Activated CD4-positive, alpha-beta T cell treated with anti-CD3 and anti-CD28 coated beads, Interleukin-2, amount 10 ng/mL, durations not matched to agents 7 days and 5 days (primary cell): ENCODE measurements at places on chromosomes 4 and X. TPM values are rescaled to one million over a fixed set of nuclear protein-coding genes. Genes with fewer than 3 reads are reported as not detected.
A peak's percentile ranks its signal among the peaks of the same experiment; 100 is the strongest.

Gene MTM1
- 36.5 TPM for total RNA-seq

Gene RAP2C
- total RNA-seq: 27.0 TPM

Gene SPATA4
- not detected for total RNA-seq

Gene CXorf38
- total RNA-seq: 19.8 TPM

Gene SLC16A2
- 0.12 TPM for total RNA-seq

Gene UGT8
- total RNA-seq: 0.19 TPM

Gene FABP2
- total RNA-seq: not detected

Gene GPR173
- not detected for total RNA-seq

Gene ARHGEF9
- 21.6 TPM for total RNA-seq

Gene USP51
- 1.8 TPM for total RNA-seq

Gene CENPVL3
- not detected for total RNA-seq

Gene SULT1B1
- total RNA-seq: 6.3 TPM

Gene TMEM128
- total RNA-seq: 17.7 TPM

Gene LPAR4
- total RNA-seq: not detected

Gene AMMECR1
- total RNA-seq: 8.6 TPM

Gene SH2D1A
- total RNA-seq: 64.4 TPM

Gene KLKB1
- 0.33 TPM for total RNA-seq

DNA sequence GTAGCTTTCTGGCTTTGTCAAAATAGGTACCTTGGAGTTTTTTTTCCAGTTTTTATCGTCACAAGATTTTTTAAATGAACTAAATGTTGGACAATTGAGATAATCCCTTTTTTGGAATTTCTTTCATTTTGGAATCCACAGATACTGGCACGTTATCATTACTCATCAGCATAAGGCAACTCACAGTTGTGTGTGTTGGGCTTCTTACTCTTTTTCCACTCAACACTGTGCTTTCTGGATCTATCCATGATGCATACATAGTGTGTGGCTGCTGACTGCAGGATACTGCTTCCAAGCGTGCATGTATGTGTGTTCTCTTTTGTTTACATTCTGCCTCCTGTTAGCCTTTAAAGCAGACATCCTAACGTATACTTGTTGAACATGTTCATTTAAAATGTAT lies 113.5 kb upstream of the FAM9A start:
- DNase-seq: no peak

- DNase-seq: peak; percentile 67
Observed at GRCh38 chr4:173370130-173370476, 651 bp upstream of the SAP30 start.

GRCh38 chr4:133154725-133155124 lies 5.6 kb downstream of the PCDH10 start:
- no peak for DNase-seq

DNA sequence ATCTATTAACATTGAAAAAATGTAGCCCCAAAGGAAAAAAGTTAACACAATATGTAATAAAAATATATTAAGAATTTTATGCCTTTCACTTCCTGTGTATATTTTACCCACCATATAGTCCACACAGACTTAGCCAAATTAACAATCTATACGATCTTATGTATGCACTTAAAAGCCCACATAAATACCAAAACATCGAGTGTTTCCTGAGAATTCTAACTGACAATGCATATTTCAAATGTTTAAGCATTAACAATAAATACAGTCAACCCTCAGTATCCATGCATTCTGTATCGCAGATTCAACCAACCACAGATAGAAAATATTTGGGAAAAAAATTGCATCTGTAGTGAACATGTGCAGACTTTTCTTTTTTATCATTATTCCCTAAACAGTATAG lies 226.8 kb downstream of the COL25A1 start:
- no peak for DNase-seq

DNA sequence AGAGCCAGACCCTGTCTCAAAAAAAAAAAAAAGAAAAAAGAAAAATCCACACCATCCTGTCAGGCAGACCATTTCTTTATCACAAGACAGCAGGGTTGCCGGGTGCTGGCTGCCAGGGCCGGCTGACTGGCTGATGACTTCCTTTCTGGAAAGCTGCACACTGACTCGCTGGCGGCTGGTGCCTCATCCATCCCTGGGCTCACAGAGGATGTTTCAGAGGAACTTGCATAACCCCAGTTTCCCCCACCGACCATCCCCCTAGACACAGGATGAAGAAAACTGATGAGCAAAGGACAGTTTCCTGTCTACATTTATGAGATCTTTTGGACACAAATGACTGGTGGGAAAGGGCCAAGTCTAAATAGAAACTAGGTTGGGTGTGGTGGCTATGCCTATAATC lies 14.1 kb downstream of the HPSE start:
- peak; percentile 18 for DNase-seq

DNA sequence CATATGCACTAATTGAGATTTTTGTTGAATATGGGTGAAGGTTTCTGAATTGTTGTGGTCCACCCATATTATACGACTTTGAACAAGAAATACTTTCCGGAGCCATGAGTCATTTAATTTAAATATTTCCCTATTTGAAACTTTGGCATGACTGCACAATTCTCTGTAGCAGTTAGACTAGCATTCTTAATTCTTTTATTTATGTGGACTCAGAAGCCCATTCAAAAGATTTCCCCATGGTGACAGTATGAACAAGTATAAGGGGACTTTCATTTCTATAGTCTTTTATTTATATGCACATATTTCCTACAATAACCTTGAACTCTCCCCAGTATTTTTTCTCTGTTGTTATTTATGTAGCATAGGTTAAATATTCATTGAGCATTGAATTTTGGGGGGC lies 72.6 kb downstream of the DTHD1 start:
- no peak for DNase-seq

GRCh38 chrX:6718766-6719165 lies 183.8 kb upstream of the VCX3A start:
- no peak for DNase-seq

GRCh38 chrX:72060196-72060920 lies 71.4 kb downstream of the RTL5 start:
- DNase-seq: no peak

DNA sequence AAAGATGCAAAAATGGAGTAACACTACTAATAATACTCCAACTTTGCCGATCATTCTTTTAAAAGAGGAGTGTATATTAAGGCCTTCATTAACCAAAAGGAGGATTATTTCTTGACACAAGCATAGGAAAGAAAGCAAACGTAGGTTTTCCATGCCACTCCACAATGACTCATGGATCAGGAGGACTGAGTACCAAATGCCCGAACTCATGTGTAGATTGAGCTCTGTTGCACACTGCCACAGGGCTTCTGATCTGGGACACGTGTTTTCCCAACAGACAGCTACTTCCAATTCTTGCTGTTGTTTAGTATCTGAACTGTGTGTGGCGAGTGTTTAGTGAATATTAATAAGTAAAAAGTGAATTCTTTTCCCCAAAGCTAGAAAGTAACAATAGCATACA lies 131.2 kb downstream of the LDB2 start:
- DNase-seq: no peak

- no peak for DNase-seq
Observed at GRCh38 chr4:54402880-54403480, 173.9 kb downstream of the PDGFRA start.

- no peak for DNase-seq
Observed at GRCh38 chr4:155428128-155428527, 51.4 kb upstream of the MAP9 start.

DNA sequence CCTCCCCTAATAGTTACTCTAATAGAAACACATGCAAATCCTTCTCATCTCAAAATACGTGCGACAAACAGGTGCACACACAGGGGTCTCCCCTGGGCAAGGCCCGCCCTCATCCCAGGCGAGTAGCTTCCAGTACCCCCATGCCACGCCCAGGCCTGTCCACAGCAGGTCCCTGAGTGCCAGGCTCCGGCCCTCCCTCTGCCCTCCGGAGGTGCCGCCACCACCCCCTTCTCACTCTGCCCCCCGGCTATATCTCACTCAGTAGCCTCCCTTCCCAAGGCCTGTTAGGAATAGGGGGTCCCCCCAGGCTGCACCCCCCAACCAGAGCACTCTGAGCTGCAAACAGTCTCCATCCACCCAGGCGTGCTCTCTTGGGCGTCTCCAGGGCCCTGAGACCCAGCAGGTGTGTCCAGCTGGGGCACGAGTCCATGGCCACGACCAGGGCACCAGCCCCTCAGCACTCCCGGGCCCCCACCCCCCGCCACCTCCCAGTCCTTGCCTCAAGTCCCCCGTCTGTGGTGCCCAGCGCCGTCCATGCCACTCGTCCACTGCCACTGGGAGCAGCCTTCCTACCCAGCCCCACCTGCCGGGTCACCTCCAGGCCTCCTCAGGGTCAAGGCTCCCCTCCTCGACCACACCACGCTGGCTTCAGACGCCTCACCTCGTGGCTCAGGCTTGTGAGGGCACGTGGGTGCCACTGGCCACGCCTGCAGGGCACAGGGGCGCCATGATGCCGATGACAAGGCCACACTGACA lies 41.7 kb downstream of the FAM53A start:
- DNase-seq: no peak

GRCh38 chr4:69038582-69038981 lies 57.7 kb upstream of the UGT2B7 start:
- DNase-seq: no peak

DNA sequence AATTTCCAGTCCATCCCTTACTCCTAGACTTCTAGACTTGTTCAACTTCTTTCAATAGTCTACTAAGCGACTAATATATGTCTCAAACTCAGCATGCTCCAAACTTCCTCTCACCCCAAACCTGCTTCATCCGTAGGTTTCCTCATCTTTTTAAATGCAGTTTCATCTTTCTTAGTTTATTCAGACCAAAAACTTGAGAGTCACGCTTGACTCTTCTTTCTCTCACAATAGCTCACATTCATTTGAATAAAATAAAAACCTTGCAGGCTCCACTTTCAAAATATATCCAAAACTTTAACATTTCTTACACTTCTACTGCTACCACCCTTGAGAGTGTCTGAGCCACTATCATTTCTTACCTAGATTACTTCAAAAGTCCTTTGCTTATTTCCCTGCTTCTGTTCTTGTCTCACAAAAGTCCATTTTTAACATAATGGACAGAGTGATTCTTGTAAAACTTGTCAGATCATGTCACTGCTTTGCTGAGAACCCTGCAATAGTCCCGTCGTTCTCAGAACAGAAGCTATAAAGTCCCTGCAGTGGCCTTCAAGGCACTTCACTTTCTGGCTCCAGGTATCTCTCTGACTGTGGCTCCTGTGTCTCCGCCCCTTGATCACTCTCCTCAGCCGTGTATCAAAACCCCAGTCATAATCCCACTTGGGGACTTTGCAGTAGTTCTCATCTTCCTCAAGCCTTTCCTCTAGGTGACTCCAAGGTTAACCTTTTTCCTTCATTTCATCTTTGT lies 167.6 kb downstream of the ARHGAP24 start:
- no peak for DNase-seq

GRCh38 chr4:140236654-140237169 lies 82.7 kb upstream of the MAML3 start:
- no peak for DNase-seq

GRCh38 chr4:87545052-87545451 lies 15.9 kb upstream of the SPARCL1 start:
- no peak for DNase-seq

GRCh38 chr4:128488055-128488705 lies 200.6 kb upstream of the PGRMC2 start:
- DNase-seq: no peak

- DNase-seq: no peak
Observed at GRCh38 chr4:115674485-115674884, 561.1 kb upstream of the NDST4 start.

- no peak for DNase-seq
Observed at GRCh38 chr4:114401483-114401882, 197.1 kb upstream of the UGT8 start.

GRCh38 chr4:21184788-21185187 lies 484.5 kb downstream of the PACRGL start:
- no peak for DNase-seq

GRCh38 chrX:11398785-11399184 lies 105.6 kb downstream of the AMELX start:
- no peak for DNase-seq

GRCh38 chrX:153410373-153410772 lies 899 bp upstream of the ZFP92 start:
- DNase-seq: no peak

DNA sequence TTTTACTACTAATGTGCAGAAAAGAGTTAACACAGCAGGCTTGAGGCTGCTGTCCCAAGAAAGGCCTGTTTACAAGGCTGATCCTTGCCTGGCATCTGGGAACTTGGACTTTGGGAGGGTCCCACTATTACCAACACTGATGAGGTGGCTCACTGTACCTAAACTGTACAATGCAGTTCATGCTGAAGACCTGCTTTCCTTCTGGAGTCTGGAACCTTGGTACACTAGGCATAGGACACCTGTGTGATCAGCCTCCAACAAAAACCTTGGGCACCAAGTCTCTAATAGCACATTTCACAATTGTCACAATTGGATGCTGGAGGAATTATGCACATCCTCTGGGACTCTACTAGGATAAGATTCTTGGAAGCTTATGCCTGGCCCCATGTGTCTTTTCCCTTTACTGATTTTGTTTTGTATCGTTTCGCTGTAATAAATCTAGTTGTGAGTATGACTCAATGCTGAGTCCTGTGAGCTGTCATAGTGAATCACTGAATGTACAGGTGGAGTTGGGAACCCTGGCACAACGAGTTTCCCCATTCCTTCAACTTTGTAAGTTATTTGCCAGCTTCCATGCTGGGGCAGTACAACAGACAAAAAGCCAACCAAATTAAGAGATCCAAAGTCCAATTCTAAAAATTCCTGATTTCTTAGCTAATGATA lies 45.9 kb downstream of the TEC start:
- DNase-seq: no peak

- no peak for DNase-seq
Observed at GRCh38 chr4:143307531-143307930, 29.1 kb upstream of the GAB1 start.

- peak; percentile 19 for DNase-seq
Observed at GRCh38 chr4:163755013-163755412, 260.5 kb downstream of the TMA16 start.

GRCh38 chr4:79174490-79175252 lies 151.2 kb downstream of the NAA11 start:
- DNase-seq: no peak

DNA sequence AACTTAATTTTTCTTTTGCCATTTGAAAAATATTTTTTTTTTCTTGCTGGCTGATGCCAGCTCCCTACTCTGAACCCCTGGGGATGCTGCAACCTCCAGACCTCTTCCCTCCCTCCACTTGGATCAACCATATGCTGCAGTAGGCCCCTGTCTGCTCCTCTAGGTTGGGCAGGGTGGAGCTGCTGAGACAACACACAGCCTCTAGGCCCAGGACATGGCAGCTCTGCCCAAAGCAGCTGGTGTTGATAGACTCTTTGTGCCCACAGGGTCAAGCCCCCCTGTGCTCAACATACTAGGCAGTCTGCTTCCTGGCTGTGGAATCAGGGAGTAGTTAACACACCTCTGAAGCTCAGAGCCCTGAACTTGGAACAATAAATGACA lies 19.9 kb upstream of the CLNK start:
- no peak for DNase-seq

GRCh38 chr4:182808673-182809416 lies 108.3 kb downstream of the DCTD start:
- DNase-seq: peak; percentile 78

GRCh38 chrX:21799767-21800166 lies 39.6 kb upstream of the MBTPS2 start:
- DNase-seq: no peak

- DNase-seq: no peak
Observed at GRCh38 chr4:153233761-153234371, 29.6 kb downstream of the TRIM2 start.
